ENCODE measurements at places on chromosomes 3 and 15.

- H3K27ac ChIP-seq: no peak overlapping the region
- DNase-seq: no peak
- H3K27me3 ChIP-seq: no peaks in the 10 kb centered on the region
- peaks cover 26% of the 10 kb centered on the region for H3K4me1 ChIP-seq
- H3K4me3 ChIP-seq: no peak overlapping the region
- H3K36me3 ChIP-seq: peaks cover 8% of the 10 kb centered on the region
Measured at GRCh38 chr3:188278717-188279324, 124.9 kb downstream of the LPP start.

- no peak for DNase-seq
- H3K4me1 ChIP-seq: no peaks in the 10 kb centered on the region
- no peak overlapping the region for H3K4me3 ChIP-seq
- H3K27ac ChIP-seq: no peak overlapping the region
- H3K27me3 ChIP-seq: peaks cover 19% of the 10 kb centered on the region
Measured at GRCh38 chr3:126157083-126157768, 23.2 kb downstream of the ALDH1L1 start.

DNA sequence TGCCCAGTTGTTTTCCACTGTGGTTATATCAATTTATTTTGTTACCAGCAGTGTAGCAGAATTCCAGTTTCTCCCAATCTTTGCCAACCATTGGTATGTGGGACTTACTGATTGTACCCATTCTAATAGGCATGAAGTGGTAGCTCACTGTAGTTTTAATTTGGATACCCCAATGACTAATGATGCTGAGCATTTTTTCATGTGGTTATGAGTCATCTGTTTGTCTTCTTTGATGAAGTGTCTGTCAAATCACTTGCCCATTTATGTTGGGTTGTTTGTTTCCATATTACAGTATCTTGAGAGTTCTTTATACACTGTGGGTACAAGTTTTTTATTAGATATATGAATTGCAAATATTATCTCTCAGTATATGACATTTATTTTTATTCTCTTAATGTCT, 644.3 kb downstream of the NR2F2 start:
- no peaks in the 10 kb centered on the region for H3K27me3 ChIP-seq
- H3K36me3 ChIP-seq: no peaks in the 10 kb centered on the region
- no peak for DNase-seq
- no peak overlapping the region for H3K4me3 ChIP-seq
- H3K27ac ChIP-seq: no peak overlapping the region

DNA sequence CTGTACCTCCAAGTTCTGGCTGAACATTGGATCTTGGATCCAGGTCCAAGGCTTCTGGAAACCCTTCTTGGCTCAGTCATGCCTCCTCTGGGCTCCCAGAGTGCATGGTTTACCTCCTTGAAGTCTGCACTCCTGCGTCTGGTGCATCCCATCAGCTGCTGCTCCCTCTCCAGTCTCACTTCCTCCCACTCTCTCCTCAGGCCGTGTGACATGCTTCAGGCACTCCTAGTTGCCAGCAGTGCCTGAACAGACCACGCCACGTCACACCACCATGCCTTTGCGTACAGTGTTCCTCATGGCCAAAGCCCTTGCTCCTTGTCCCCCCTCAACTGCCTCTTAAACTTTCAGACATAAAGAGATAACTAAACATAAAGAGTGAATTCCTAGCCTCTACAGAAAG, 5.7 kb downstream of the GPR27 start:
- no peak for DNase-seq
- H3K36me3 ChIP-seq: no peaks in the 10 kb centered on the region
- H3K27ac ChIP-seq: no peak overlapping the region

GRCh38 chr3:152213203-152213602, 55.5 kb upstream of the MBNL1 start:
- H3K4me1 ChIP-seq: peaks cover 50% of the 10 kb centered on the region
- peaks cover 10% of the 10 kb centered on the region for H3K36me3 ChIP-seq
- no peak for DNase-seq
- no peak overlapping the region for H3K4me3 ChIP-seq
- no peaks in the 10 kb centered on the region for H3K27me3 ChIP-seq

- no peak overlapping the region for H3K4me3 ChIP-seq
- peaks cover 17% of the 10 kb centered on the region for H3K4me1 ChIP-seq
- H3K36me3 ChIP-seq: no peaks in the 10 kb centered on the region
- DNase-seq: no peak
- peaks cover 35% of the 10 kb centered on the region for H3K27me3 ChIP-seq
- no peak overlapping the region for H3K27ac ChIP-seq
Measured at GRCh38 chr3:115788921-115789470, 165.7 kb downstream of the GAP43 start.

DNA sequence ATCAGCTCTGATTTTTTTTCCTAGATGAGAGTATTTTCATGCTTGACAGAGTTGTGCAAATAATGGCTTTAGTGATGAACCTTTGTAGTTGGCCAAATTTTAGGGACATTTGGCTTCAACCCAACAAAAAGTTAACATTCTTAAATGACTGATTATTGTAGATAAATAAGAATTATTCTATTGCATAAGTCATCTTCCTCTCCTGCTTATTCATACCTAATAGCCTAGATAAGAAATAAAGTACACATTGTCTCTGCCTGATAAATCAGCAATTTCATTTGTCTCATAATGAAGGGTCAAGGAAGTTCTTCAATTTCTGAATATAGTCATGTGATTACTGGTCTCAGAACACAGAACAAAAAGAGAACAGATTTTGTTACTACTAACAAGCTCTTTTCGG, 428.9 kb upstream of the IL12A start:
- H3K27me3 ChIP-seq: no peaks in the 10 kb centered on the region
- H3K4me1 ChIP-seq: no peaks in the 10 kb centered on the region
- no peak overlapping the region for H3K4me3 ChIP-seq

DNA sequence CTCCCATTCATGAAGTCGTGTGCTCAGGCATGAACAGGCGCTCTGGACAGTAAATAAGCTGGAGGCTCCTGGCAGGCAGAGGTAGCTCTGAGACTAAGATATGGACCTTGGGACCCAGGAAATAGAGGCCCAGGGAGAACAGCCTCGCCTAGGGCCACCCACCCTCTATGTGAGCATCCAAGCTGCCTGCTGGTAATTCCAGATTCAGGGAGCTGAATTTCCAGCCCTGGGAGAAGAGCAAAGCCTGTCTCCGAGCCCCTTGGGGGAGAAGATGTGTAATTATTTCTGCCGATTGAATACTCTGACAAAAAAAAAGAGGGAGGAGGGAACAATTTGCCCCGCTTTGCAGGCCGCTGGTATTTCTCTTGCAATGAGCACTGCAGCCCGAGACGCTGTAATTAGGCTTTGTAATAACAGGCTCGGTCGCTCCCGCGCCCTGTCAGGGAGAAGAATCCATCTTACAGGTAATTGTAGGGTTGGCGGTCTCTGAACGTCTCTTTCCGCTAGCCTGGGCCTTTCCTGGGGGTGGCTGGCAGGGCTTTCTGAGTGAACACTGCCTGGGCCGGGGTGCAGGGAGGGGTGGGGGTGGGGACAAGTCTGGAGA, 131.5 kb downstream of the WNT7A start:
- H3K4me3 ChIP-seq: no peak overlapping the region
- DNase-seq: no peak
- H3K27ac ChIP-seq: no peak overlapping the region

- no peak overlapping the region for H3K4me3 ChIP-seq
- H3K4me1 ChIP-seq: no peaks in the 10 kb centered on the region
- peaks cover 3% of the 10 kb centered on the region for H3K27me3 ChIP-seq
- no peak overlapping the region for H3K27ac ChIP-seq
- peaks cover 24% of the 10 kb centered on the region for H3K36me3 ChIP-seq
- no peak for DNase-seq
Measured at GRCh38 chr3:127033786-127034185, 50.9 kb downstream of the PLXNA1 start.

GRCh38 chr3:48664929-48665328, 2.2 kb upstream of the CELSR3 start:
- peaks cover 18% of the 10 kb centered on the region for H3K27me3 ChIP-seq
- H3K27ac ChIP-seq: no peak overlapping the region
- DNase-seq: no peak
- no peak overlapping the region for H3K4me3 ChIP-seq
- peaks cover 27% of the 10 kb centered on the region for H3K4me1 ChIP-seq

DNA sequence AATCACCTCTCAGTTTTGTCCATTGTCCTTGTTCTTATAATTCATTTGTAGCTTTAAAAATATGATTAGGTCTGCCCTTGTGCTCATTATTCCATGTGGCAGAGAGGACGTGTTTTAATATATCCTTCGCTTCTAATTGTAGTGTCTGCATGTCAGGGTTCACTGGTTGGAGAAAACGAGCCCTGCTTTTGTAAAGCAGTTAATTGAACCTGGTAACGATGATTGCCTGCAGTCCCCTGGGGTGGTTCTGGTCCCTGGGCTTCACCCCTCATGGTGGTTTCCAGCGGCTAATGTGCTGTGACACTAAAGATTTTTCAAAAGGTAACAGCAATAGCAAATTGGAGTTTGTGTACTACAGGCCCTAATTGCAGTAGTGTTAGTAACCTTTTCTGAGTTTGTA, 299.6 kb downstream of the CACNA2D3 start:
- H3K4me3 ChIP-seq: no peak overlapping the region
- DNase-seq: no peak
- no peak overlapping the region for H3K27ac ChIP-seq
- H3K4me1 ChIP-seq: no peaks in the 10 kb centered on the region
- H3K36me3 ChIP-seq: no peaks in the 10 kb centered on the region

- H3K4me1 ChIP-seq: peaks cover 75% of the 10 kb centered on the region
- peak; percentile 55 for DNase-seq
- peak overlapping the region; percentile 87 for H3K27ac ChIP-seq
- H3K27me3 ChIP-seq: no peaks in the 10 kb centered on the region
Measured at GRCh38 chr15:63860155-63860554, 26.4 kb upstream of the HERC1 start.

- H3K27me3 ChIP-seq: no peaks in the 10 kb centered on the region
- H3K4me3 ChIP-seq: no peak overlapping the region
- H3K27ac ChIP-seq: no peak overlapping the region
- H3K36me3 ChIP-seq: no peaks in the 10 kb centered on the region
- no peaks in the 10 kb centered on the region for H3K4me1 ChIP-seq
Measured at GRCh38 chr3:61449327-61450040, 111.9 kb upstream of the PTPRG start.

DNA sequence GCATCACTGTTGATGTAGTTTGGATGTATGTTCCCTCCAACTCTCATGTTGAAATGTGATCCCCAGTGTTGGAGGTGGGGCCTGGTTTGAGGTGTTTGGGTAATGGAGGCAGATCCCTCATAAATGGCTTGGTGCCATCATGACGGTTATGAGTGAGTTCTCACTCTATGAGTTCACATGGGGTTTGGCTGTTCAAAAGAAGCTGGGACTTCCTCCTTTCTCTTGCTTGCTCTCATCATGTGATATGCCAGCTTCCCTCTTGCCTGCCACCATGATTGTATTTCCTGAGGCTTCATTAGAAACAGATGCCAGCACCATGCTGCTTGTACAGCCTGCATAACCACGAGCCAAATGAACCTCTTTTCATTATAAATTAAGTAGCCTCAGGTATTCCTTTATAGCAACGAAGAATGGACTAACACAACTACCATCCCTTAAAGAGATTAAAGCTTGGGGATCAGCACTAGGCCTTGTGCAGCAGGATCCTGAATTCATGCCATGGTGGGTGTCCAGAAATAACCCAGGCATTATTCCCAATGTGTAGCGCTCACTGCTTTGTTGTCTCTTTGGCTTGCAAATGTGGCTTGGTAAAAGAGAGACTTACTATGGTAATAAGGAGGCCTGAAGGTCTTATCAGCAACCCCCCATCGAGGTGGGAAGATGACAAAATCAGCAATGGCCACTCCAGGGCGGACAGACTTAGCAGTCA, 41.9 kb downstream of the NDUFB4 start:
- H3K27me3 ChIP-seq: peaks cover 5% of the 10 kb centered on the region
- H3K4me3 ChIP-seq: no peak overlapping the region
- H3K27ac ChIP-seq: no peak overlapping the region
- no peaks in the 10 kb centered on the region for H3K36me3 ChIP-seq
- no peak for DNase-seq

DNA sequence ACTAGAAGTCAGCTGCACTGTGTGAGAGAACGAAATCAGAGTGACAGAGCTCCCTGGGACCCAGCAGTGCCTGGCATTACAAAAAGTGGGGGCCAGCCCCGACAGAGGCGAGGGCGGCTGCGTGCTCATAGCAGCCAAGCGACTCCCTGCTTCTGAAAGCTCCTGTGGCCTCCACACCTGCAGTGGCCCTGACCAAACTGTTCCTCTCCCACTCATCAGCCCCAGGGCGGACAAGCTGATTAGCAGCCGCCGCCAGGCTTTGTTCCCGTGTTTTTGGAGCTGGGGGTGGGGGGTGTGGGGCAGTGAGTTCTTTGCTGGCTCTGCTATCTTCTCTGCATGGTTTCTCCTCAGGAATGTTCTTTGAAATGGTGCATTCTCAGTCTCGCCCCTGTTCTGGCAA, 58.1 kb downstream of the DGKG start:
- H3K27ac ChIP-seq: no peak overlapping the region
- DNase-seq: no peak
- no peaks in the 10 kb centered on the region for H3K36me3 ChIP-seq
- H3K4me3 ChIP-seq: no peak overlapping the region
- H3K4me1 ChIP-seq: no peaks in the 10 kb centered on the region

DNA sequence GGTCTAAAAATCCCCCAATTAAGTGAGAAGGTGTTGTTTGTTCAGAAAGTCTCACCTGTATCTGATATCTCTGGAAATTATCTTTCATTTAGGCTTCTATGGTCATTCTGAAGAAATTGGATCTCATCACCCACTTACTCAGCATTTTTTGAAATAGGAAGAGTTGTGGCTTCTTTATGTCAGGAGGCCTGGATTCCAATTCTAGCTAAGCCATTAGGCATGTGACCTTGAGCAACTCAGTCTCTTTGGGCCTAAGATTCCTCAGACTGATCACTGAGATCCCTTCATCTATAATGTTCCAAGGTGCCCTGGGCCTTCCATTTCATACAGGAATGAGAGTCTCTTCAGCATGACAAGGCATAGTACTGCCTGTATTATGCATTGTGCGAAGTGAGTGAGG, 70.3 kb downstream of the ARHGEF26 start:
- H3K36me3 ChIP-seq: no peaks in the 10 kb centered on the region
- H3K27me3 ChIP-seq: no peaks in the 10 kb centered on the region
- H3K27ac ChIP-seq: no peak overlapping the region
- no peak overlapping the region for H3K4me3 ChIP-seq

GRCh38 chr3:52827866-52828376, 2.6 kb downstream of the ITIH4 start:
- no peaks in the 10 kb centered on the region for H3K27me3 ChIP-seq
- no peaks in the 10 kb centered on the region for H3K36me3 ChIP-seq
- H3K4me1 ChIP-seq: no peaks in the 10 kb centered on the region

- no peaks in the 10 kb centered on the region for H3K36me3 ChIP-seq
- H3K4me1 ChIP-seq: peaks cover 5% of the 10 kb centered on the region
- H3K4me3 ChIP-seq: no peak overlapping the region
- no peak for DNase-seq
- H3K27me3 ChIP-seq: no peaks in the 10 kb centered on the region
Measured at GRCh38 chr15:62474771-62475124, 309.7 kb upstream of the C2CD4B start.

DNA sequence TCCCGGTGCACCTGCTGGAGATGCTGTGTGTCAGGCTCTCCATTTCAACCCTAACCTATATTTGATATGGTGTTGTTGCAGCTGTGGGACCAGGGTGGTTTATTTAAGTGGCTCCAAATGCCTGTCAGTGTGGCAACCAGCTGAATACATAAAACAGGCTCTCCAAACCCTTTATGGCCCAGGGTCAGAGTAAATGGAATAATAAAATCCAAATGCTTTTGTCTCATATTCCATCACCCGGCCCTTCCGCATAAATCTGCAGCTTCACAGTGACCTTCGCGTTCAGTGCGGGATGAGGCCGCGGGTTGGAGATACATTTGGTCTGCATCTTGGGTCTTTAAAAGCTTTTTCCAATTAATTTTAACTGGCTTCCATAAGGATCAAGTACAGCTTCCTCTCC, 382.1 kb upstream of the NR2F2 start:
- no peaks in the 10 kb centered on the region for H3K36me3 ChIP-seq
- no peak for DNase-seq
- H3K4me1 ChIP-seq: no peaks in the 10 kb centered on the region
- no peak overlapping the region for H3K4me3 ChIP-seq
- peaks cover 5% of the 10 kb centered on the region for H3K27me3 ChIP-seq
